Kidney epithelial cell (primary cell): ENCODE measurements at places on chromosomes 16 and 17. TPM values are rescaled to one million over a fixed set of nuclear protein-coding genes. Genes with fewer than 3 reads are reported as not detected.

Gene NOG
- 32.8 and 34.6 TPM in 2 replicates for total RNA-seq

Gene CRYBA1
- total RNA-seq = not detected in 2 replicates

Gene HS3ST6
- total RNA-seq = 0.89 and 0.92 TPM in 2 replicates

Gene PRAC2
- total RNA-seq = not detected in 2 replicates

Gene TBC1D3K
- total RNA-seq = not detected in 2 replicates

Gene ZNF469
- 8.3 and 10.5 TPM in 2 replicates for total RNA-seq

Gene CNGB1
- total RNA-seq = not detected in 2 replicates

Gene PFAS
- total RNA-seq = 33.5 and 34.3 TPM in 2 replicates

Gene EVPL
- total RNA-seq = 8.5 and 8.8 TPM in 2 replicates

Gene PDE6G
- total RNA-seq = 2.2 and 5.3 TPM in 2 replicates

Gene ZNF267
- 16.5 and 32.3 TPM in 2 replicates for total RNA-seq

Gene KRTAP16-1
- not detected in 2 replicates for total RNA-seq

Gene SSTR5
- not detected in 2 replicates for total RNA-seq

Gene TP53TG3
- total RNA-seq = not detected in 2 replicates

Gene CCL4L2
- not detected in 2 replicates for total RNA-seq

Gene NFATC3
- total RNA-seq = 15.2 and 21.7 TPM in 2 replicates

Gene SLFN14
- not detected in 2 replicates for total RNA-seq

Gene SBK1
- total RNA-seq = 10.5 and 12.9 TPM in 2 replicates

Gene KRT36
- total RNA-seq = not detected in 2 replicates

Gene GOT2
- total RNA-seq = 114 and 116 TPM in 2 replicates

Gene NOXO1
- 0.96 TPM in 1 of 2 replicates, not detected in the other for total RNA-seq

Gene PSMB10
- 33.9 and 36.6 TPM in 2 replicates for total RNA-seq

Gene MSLN
- 8.6 and 14.2 TPM in 2 replicates for total RNA-seq

Gene EPN3
- 0.62 and 0.84 TPM in 2 replicates for total RNA-seq

Gene RAP1GAP2
- total RNA-seq = 42.8 and 51.6 TPM in 2 replicates

Gene PIRT
- not detected in 2 replicates for total RNA-seq

Gene PRR29
- 0.08 and 0.55 TPM in 2 replicates for total RNA-seq

Gene HEXD
- 18.5 and 21.6 TPM in 2 replicates for total RNA-seq

Gene SYCE1L
- 3.4 and 7.5 TPM in 2 replicates for total RNA-seq

Gene PIMREG
- total RNA-seq = 6.8 and 10.4 TPM in 2 replicates

Gene TBC1D3E
- total RNA-seq = not detected in 2 replicates

Gene BCL6B
- 0.08 TPM in 1 of 2 replicates, not detected in the other for total RNA-seq

Gene HP
- not detected in 2 replicates for total RNA-seq

Gene NPIPA8
- total RNA-seq = 6.2 TPM in 1 of 2 replicates, not detected in the other

Gene CX3CL1
- total RNA-seq = 22.0 and 24.8 TPM in 2 replicates

Gene EPX
- total RNA-seq = not detected in 2 replicates
